Aorta (tissue), 5 donors: ENCODE measurements at places on chromosomes 16 and 17. TPM values are rescaled to one million over a fixed set of nuclear protein-coding genes. Genes with fewer than 3 reads are reported as not detected.

DNA sequence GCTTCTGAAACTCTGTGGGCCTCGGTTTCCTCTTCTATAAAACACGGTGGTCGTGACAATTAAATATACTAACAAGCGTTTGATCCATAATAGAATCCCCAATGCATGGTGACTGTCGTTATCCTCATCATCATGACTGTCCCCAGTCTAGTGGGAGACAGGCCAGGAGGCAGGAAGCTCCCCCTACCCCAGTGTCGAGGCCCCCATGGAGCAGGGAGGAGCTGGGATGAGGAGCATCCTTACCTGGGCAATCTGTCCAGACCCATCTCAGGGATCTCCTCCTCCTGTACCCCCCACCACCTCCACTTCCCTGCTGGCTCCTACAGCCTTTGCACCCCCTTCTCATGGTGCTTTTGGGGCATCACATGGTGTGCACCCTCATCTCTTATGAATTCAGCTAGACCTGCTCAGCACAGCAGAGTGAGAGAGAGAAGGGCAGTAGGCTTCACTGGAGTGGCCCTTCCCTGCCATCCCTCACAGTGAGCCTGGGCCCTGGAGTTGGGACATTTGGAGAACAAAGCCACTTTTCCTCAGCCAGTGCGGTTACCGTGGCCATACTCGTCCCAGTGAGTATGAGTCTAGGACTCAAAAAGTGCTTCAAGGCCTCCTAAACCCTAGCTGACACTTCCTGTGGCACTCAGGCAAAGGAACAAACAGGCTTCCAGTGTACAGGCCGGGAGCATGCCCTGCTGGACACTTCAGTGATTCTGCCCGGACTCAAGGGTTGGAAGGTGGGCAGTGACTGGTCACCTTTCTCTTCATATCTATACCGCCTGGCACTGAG lies 148.6 kb downstream of the CLEC16A start:
- no peak for DNase-seq

GRCh38 chr17:76262732-76263344 lies 2.3 kb upstream of the UBALD2 start:
- no peak for DNase-seq

DNA sequence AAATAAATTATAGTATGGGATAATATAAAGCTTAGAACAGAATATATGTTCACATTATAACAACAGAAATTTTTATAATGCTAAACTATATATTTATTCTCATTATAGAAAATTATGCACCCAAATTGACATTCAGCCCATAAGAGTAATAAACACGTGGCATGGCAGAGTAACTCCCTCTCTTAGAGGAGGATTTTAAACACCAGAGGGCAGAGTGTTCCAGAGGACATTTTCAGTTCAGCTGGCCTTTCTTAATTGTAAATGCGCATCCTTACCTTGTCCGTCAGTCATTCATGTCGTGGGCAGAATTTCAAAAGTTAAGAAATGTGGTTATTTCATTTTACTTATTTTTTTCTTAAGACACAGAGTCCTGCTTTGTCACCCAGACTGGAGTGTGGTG lies 147.1 kb downstream of the TANC2 start:
- no peak for DNase-seq

The NETO2 gene
- 1.2 TPM for polyA plus RNA-seq

GRCh38 chr17:2681650-2682049 lies 29.9 kb downstream of the CLUH start:
- no peak for DNase-seq

GRCh38 chr17:8753976-8754440 lies 4.3 kb downstream of the SPDYE4 start:
- DNase-seq = no peak

The CHAD gene
- 2.3 TPM for polyA plus RNA-seq

DNA sequence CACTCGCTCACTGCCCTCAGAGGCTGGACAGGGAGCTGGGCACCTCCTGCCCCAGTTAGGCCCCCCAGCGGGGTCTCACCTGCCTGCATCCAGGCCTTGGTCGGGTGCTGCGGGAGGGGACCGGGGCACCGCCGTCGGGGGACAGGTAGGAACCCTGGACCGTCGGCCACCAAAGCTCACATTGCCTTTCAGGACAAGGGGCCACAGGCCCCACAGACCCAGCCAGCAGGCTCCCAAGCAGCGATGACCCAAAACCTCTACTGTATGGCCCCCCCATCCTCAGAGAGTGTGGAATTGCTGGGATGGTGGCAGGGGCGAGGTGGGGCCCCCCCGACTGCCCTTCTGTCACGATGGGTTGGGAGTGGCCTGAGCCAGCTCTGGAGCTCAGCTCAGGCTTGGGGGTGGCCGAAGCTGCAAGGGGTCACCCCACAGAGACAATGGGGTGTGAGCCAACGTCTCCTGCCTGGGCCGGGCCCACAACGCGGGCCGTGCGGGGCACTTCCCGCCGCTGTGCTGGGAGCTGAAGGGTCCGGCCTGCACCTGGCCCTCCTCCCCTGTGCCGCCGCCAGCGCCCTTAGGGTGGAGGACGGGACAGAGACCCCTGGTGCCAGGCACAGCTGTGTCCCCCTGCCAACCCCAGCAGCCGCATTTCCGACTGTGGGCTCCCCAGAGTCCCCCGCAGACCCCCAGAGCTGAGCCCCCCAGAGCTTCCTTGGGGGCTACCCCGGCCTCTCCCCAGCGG lies 498 bp downstream of the IGFALS start:
- DNase-seq = peak; percentile 45

GRCh38 chr17:17546399-17547185 lies 44.9 kb downstream of the PEMT start:
- DNase-seq = no peak

- DNase-seq = no peak
These were observed 4.5 kb downstream of the BCL6B start for GRCh38 chr17:7027335-7027734.

DNA sequence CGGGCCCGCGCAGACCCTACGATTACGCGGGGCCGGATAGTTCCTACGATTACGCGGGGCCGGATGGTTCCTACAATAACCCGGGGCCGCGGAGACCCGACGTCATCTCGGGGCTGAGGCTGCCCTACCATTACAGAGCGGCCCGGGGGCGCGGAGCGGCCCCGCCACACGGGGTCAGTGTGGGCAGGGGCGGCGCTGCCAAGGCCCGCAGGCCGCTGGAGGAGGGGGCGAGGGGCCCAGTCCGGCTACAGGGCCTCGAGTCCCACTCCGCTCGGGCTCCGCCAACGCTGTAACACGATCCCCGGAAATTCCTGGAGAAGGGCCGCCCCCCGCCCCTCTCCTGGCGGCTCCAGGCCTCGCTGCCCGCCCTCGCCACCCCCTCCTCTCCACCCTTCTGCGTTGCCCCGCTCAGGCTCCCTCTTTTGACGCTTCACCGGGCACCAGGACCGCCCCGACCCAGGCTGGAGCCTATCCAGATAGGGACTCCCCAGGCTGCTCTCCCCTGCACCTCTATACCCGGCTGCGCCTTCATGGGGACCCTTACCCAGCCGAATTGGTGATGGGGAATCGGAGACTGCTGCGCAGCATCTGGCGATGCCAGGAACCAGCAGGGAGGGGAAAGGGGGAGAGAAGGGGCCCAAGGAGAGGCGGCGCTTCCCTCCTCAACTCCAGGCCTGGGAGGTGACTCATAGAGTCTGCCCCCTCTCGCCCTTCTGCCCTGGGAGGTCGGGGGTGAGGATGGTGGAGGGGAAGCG lies at the start of gene RAB34:
TSS of gene RAB34 (minus strand) at position 291 of the 755 bp plus-strand sequence. CDS start 602 bp downstream, outside the sequence.
- DNase-seq = peak; percentile 94

DNA sequence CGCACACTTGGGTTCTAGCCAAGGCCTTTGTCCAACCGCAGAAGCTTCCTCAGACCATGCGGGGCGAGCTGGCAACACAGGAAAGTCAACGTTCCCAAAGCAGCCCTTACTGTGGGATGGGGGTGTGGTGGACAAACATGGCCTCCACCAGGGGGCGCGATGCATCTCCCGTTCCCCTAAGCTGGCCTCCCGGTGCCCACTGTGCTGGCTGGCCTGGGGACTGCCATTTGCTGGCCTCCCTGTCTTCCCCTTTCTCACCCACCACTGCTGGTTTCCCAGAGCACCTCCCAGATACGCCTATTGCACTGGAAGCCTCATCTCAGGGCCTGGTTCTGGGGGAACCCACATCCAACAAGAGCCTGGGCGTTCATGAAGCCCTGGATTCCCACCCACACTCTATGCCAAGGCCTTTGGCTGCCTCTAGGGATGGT lies 145.3 kb downstream of the IRF8 start:
- peak; percentile 79 for DNase-seq

- no peak for DNase-seq
These were observed 281.0 kb downstream of the FTO start for GRCh38 chr16:53984936-53985335.

GRCh38 chr17:63933598-63933997 lies 1.5 kb upstream of the CD79B start:
- no peak for DNase-seq

DNA sequence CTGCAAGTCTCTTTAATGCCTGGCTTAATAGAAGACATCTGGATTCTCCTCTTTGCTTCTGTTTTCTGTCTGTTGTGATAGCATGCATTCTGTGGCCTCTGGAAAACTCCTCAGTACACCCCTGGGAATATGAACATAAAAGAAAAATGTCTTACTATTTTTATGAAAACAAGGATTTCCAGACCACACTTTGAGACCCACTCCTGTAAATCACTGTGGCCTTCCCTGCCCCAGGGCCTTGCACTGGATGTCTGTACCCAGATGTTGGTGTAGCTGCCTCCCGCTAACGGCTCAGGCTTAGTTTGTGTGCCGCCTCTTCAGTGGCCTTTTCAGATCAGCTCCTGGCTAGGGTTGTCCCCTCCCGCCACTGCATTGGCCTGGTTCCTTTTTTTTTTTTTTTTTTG lies 126.6 kb downstream of the SOCS1 start:
- DNase-seq = no peak

- DNase-seq = no peak
These were observed 8.7 kb upstream of the EMP2 start for GRCh38 chr16:10589109-10589508.

The CCL4 gene
- polyA plus RNA-seq = 1.9 TPM

DNA sequence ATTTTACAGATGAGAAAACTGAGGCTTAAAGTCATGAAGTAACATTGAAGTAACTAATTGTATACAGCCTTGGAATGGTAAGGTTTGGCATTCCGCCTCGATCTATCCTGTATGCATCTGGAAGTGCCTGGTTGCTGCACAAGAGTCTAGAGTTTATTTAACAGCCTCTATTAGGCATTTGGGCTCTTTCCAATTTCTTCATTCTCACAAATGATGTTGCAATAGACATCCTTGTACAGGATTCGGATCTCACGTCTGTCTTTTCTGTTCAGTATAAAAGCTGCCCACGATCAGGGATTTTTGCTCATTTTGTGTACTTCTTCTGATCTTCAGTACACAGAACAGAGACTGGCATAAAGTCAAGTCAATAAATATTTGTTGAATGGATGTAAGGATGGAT lies 100.5 kb downstream of the AIPL1 start:
- no peak for DNase-seq

- no peak for DNase-seq
These were observed 4.6 kb downstream of the TAOK1 start for GRCh38 chr17:29394761-29395160.

DNA sequence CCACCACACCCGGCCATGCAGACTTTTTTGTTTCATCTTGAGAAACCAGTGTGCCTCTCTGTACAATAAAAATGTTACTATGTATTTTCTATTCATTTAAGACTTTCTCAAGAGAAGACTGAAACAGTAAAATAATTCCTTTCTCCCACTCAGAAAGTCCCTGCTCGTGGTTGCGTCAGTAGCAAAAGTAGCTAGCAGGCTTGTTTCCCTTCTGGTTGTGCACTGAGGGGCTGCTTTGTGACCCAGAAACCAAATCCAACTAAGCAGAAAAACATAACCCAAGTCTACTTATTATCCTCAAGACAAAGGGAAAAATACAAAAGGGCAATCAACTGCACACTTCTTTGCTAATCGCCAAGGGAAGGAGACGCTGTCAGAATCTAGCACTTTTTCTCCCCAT lies 3.4 kb upstream of the PNPO start:
- DNase-seq = no peak

The CES5A gene
- polyA plus RNA-seq = not detected

DNA sequence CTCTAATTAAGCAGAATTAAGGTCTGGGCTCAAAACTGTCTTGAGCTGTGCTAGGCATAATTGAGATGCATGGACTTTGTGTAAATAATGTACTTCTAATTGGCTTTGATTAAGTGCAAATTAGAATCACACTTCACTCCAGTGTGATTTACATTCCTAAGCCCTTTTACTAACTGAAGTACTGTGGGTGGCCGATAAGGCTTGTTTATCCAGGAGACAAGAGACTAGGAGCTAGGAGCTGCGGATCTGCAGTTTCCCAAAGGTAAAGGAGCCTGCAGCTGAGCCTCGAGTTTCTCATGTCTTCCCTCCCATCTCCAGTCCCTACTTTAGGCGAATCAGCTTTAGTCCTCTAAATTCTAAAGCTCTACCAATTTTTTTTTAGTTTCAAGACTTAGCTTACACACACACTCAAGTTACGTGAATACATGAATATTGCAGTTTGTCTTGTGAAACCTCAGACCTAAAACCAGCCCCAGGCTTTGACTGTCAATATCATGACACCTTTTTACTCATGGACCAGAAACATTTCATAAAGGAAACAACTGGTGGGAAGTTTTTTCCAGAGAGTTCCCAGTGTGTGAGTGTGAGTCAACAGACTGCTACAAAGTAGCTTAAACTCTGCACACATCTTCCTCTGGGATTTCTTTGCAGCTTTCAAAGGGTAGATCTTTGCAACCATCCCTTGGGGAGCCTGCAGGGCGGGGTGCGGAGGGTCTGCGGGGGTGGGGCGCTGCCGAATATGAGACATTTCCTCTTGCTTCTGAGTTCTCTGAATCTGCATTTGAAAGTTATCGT lies 113.9 kb upstream of the TBX2 start:
- no peak for DNase-seq

GRCh38 chr16:873243-873661 lies 72.7 kb upstream of the GNG13 start:
- peak; percentile 69 for DNase-seq

- DNase-seq = no peak
These were observed 71.3 kb downstream of the SMG6 start for GRCh38 chr17:2232244-2232638.

The MTSS2 gene
- polyA plus RNA-seq = 22.0 TPM

- no peak for DNase-seq
These were observed 54.8 kb downstream of the SDK2 start for GRCh38 chr17:73589363-73589980.

DNA sequence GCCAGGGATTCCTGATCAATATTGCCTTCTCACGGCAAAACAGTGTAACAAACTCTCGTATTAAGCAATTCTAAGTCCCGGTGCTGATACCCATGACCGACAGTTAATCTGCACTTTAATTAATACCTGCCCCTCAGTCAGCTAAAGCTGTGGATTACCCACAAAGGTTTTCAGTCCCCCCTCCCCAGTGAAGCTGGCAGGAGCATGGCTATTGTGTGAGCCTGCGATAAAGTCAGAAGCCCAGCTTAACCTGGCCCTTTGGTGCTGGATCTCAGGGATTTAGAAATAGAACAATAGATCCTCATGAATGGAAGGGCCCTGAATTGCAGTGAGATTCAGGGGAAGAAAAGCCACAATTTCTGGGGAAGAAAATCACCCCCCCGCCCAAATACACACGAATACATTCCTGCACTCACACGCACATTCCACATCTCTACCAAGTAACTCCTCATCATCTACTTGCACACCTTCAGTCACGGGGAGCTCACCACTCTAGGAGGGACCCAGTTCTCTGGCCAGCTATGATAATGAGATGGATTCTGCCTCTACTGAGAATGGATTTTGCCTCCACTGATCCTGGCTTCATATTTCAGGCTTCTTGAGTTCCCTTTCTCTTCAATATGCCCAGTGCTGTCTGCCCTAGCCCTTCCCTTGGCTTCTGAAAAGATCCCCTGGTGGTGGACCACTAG lies 102.6 kb downstream of the WSCD1 start:
- no peak for DNase-seq
